CD4-positive, alpha-beta T cell (primary cell): ENCODE measurements at places on chromosomes 1 and 21. TPM values are rescaled to one million over a fixed set of nuclear protein-coding genes. Genes with fewer than 3 reads are reported as not detected.

The SLC44A5 gene
- total RNA-seq, result not detected

The C1QC gene
- not detected for total RNA-seq

- H3K36me3 ChIP-seq, result peaks cover 49% of the 10 kb centered on the region
- H3K4me3 ChIP-seq, result no peak overlapping the region
- H3K27me3 ChIP-seq, result no peaks in the 10 kb centered on the region
- peaks cover 53% of the 10 kb centered on the region for H3K4me1 ChIP-seq
- DNase-seq, result no peak
These were observed 3.5 kb downstream of the NIPAL3 start for GRCh38 chr1:24418898-24419628.

DNA sequence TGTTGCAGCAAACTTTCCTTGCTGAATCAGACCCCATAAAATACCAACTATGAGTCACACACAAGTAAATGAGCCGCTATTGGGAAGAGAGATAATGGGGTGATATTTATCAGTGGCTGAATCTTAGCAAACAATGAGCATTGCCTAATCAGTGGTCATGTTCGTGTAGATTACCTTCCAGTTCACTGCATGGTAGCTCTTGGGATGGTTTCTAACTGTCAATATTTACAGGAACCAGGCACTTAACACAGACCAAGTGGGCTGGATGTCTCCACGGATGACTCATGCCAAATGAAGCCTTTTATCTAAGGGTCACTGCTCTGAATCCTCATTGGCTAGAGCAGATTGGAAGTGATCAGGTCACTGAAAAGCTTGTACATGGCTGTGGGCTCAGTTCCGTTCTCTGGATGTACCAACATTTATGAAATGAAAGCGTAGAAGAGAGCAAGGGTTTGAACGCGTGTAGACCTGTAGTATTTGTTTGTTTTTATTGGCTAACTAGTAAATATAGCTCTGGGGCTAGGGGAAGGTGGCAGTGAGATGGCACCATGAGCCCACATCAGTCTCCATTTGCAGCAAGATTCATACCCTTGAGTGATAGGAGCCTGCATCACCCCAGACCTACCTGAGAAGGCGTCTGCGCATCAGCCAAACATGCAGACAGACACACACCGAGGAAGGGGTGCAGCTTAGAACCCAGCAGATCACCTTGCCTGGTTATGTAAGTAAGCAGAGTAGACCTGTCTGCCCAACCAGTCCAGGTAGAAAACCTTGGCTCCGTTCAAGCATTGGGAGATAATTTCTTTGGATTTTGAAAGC, 153.3 kb downstream of the TOMM20 start:
- no peak for DNase-seq
- no peaks in the 10 kb centered on the region for H3K36me3 ChIP-seq
- no peaks in the 10 kb centered on the region for H3K27me3 ChIP-seq
- H3K4me3 ChIP-seq, result no peak overlapping the region

GRCh38 chr1:44640200-44640853, 34.0 kb downstream of the TMEM53 start:
- no peaks in the 10 kb centered on the region for H3K27me3 ChIP-seq
- no peaks in the 10 kb centered on the region for H3K4me1 ChIP-seq
